Mucosa of descending colon (tissue), 3 donors: ENCODE measurements at places on chromosomes 7 and 10.

GRCh38 chr7:127733986-127734385 lies 82.0 kb downstream of the SND1 start:
- no peak for DNase-seq

GRCh38 chr7:28136420-28136819 lies 44.2 kb downstream of the JAZF1 start:
- no peak for DNase-seq

GRCh38 chr10:29634764-29635625 lies at the start of gene SVIL:
SVIL (minus strand) TSS chr10:29634971; CDS start chr10:29555058, 79,913 bp downstream.
- peak; percentile 67 for DNase-seq

DNA sequence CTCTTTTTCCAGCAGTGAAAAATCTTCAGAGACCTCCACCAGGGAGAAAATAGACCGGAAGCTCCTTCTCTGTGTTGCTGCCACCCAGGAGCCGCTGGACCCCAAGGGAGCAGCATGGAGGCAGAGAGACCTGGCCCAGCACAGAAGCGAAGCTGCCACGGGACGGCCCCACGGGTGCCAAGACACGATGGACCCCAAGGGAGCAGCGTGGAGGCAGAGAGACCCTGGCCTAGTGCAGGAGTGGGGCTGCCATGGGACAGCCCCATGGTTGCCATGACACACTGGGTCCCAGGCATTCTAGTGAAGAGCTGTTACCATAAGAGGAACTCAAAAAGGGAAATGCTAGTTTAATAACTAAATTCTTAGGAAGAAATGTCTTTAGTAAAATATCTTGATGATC lies 186.3 kb downstream of the PTPRN2 start:
- DNase-seq = no peak

DNA sequence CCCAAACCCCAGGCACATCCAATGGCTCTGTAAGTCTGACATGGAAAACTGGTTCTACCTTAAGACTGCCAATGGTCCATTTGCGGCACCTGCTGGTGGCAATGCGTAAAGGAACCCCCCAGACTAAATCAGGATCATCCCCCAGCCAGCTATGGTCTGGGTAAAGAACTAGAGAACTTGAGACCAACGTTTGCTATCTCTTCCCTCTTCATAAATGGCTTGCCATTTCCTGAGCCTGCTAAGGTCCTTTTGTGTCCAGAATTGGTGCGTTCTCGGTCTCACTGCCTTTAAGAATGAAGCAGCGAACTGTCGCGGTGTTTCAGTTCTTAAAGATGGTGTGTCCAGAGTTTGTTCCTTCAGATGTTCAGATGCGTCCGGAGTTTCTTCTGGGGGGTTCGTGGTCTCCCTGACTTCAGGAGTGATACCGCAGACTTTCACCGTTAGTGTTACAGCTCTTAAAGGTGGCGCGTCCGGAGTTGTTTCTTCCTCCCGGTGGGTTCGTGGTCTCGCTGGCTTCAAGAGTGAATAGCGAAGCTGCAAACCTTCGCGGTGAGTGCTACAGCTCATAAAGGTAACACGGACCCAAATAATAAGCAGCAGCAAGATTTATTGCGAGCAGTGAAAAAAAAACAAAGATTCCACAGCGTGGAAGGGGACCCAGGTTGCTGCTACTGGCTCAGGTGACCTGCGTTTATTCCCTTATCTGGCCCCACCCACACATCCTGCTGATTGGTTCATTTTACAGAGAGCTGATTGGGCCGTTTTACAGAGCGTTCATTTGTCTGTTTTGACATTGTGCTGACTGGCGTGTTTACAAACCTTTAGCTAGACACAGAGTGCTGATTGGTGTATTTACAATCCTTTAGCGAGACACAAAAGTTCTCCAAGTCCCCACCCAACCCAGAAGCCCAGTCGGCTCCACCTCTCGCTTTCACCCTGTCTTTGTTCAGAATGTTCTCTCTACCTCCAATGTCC lies 95.4 kb downstream of the ELMO1 start:
- DNase-seq = no peak

DNA sequence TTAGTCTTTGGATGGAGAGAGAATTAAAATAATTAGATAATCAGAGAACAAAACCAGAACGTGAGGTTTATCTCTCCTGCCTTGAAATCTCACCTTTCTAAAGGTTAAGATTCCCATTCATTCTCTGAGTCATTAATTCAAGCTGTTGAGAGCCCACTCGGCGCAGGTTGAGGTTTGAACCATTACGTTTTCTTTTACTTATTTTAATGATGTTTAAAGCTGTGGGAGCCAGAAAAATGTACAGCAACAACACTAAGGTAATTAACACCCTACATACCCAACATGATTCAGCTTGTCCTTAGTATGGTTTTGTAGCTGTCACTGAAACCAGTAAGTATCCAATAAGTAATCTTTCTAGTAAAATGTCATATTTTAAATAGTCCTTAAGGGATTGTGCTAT lies 153.0 kb upstream of the ANK3 start:
- no peak for DNase-seq

DNA sequence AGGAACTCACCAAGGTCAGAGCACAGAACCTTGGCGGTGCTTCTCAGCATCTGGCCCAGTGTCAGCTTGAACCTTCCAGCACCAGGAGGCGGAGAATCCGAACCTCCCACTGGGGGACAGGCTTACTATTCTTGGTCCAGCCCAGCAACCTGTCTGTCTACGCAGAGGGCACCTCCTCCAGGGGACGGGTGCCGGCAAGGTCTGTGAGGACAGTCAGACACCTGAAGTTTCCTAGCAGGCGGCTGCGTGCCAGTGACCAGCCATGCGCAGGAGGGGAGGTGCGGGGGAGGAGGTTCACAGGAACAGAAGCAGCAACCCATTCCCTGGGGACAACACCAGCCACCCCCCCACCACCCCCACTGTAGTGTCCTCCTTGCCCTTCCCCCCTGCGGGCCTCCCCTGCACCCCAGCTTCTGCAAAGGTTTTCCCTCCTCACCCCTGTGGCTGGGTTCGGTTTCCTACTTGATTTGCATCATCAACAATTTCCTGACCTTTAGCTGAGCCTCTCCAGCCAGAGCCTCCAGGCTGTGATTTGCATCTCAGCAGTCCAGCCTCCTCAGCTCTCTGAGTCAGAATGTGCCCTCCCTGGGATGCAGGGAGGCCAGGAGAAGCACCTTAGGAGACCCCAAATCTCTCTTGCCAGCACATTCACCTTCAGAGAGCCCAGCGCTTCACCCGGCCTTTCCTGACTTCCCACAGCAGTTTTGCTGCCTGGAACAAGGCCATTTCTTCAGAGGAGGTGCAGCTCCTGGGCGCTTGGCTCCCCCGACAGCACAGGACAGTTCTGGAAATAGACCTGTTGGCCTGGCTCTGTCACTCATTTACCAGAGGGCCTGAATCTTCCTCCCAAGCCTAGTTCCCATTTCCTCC lies 107.5 kb upstream of the NPS start:
- peak; percentile 76 for DNase-seq

DNA sequence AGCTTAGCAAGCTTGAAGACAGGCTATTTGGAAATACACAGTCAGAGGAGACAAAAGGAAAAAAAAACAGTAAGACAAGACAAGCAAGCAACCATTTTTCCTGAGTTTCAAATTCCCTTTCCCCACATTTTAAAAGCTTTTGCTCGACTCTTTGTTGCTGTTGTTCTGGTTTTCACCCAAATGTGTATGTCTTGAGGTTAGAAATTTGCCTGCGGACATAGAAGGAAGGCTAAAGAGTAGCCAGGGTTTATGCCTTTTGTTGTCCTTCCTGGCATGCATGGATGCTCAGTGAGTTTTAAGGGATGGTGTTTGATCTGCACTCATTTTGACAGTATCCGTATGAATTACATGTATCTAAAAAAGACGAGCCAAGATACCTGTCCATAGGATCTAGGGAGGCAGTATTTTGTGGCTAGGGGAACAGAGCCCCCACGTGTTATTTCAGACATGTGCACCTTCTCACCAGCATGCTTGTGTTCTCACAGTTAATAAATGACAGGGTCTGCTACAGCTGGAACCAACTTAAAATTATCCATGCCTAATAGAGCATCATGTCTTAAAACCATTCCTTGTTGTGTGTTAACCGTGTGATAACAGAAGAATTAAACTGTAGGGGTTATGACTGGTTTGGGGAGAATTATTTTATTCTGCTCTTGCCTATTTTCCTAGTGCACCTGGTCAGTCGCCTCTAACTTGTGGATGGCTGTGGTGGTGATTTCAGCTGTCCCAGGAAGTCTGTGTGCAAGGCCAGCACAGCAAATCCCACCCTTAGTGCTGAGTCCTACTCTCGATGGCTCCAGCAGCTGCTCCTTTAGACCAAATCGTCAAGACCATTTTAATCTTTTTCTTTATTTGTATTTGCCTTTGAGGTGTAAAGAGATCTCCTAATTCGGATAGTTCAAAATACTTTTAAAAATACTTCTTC lies 9.1 kb downstream of the WIPF3 start:
- no peak for DNase-seq

DNA sequence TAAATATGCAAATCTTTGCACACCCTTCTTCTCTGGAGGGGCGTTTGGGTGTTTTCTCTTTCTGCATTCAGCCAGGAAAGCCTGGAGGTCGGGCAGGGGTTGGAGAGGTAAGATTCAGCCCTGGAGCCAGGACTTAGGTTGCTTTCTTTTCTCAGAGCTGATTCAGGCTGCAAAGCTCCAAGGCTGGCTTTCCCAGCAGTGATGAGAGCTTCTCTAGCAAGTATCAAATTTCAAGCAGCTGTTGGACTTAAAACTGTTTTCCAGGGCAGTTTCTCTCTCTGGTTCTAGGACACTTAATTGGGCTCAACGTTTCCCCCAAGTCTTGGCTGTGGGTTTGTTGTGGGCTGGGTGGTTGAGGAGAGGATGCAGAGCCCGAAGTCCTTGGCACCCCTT lies 608 bp downstream of the AKR1B10 start:
- no peak for DNase-seq

- no peak for DNase-seq
These were observed 23.6 kb downstream of the VIPR2 start for GRCh38 chr7:159121068-159121467.

DNA sequence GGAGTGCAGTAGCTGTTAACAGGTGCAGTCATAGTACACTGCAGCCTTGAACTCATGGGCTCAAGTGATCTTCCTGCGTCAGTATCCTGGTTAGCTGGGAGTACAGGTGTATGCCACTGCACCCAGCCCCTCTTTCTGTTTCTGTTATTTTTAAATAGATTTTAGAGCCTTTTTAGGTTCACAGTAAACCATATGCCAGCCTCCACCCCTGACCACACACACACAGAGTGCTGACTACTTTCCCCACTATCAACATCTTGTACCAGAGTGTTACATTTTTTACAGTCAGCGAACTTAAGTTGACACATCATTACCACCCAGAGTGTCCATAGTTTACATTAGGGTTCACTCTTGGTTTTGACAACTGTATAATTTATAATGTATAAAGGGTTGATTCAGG lies 32.1 kb downstream of the MARCHF5 start:
- DNase-seq = no peak

GRCh38 chr10:44198096-44198779 lies 186.7 kb downstream of the CXCL12 start:
- no peak for DNase-seq

DNA sequence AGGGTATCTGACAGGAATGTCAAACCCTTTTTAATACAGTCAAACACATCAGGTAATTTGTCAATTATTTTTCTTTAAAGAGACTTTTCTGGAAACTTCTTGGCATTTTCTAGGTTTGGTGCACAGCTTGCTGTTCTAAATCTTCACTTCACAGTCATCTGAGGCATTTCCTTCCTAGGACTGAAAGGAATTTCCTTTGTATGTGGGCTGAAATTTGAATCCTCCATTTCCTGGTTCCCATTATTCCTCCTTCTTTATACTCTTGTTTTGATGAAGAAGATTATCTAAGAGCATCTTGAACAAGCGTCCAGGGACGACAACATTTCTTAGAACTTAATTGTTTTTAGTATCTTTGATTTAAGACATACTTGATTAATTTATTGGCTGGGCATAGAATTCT lies 24.9 kb downstream of the CALD1 start:
- DNase-seq = no peak

- DNase-seq = no peak
These were observed 96.8 kb upstream of the PHYHIPL start for GRCh38 chr10:59079386-59080226.

DNA sequence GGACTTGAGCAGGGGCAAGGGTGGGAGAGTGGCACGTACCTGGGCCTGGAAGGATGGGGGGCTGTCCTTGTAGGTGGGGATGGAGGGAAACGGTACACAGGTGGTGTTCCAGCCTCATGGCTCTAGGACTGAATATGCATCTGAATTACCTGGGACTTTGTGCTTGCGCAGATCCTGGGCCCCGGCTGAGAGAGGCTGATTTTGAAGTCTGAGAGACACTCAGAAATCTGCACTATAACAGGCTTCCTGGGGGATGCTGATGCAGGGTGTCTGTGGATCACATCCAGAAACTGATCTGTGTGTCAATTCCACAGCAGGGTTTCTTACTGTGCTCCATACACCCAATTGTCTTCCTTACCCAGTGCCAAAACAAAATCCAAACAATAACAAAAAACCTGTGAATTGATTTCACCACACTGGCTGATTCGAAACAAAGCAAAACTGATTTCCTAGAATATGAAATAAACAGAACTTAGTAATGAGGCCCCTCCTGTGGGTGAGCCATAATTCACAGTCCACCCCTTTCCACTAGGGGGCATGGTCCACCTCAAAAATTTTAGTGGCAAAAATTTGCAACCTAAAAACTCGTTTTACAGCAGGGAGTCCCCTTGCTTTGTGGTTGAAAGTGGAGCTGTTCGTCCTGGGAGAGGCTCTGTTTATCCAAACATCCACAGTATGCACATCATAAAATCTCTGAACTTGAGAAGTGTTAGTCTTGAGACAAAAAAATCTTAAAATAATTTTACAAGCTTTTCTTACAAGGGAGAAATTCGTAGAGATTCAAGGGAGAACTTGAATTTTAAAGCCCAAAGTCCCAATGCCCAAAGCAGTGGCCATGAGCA lies 32.0 kb upstream of the PLEKHA1 start:
- no peak for DNase-seq

GRCh38 chr7:129101746-129102145 lies 42.8 kb upstream of the TSPAN33 start:
- no peak for DNase-seq

GRCh38 chr7:44051611-44052220 lies 7.2 kb downstream of the DBNL start:
- no peak for DNase-seq

DNA sequence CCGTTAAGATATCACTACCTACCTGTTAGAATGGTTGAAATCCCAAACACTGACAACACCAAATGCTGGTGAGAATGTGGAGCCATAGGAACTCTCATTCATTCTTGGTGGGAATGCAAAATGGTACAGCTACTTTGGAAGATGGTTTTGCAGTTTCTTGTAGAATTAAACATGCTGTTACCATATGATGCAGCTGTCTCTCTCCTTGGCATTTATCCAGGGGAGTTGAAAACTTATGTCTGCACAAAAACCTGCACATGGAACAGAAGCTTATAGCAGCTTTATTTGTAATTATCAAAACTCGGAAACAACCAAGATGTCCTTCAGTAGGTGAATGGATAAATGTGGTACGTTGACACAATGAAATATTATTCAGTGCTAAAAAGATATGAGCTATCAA lies 199.5 kb downstream of the BICC1 start:
- no peak for DNase-seq

DNA sequence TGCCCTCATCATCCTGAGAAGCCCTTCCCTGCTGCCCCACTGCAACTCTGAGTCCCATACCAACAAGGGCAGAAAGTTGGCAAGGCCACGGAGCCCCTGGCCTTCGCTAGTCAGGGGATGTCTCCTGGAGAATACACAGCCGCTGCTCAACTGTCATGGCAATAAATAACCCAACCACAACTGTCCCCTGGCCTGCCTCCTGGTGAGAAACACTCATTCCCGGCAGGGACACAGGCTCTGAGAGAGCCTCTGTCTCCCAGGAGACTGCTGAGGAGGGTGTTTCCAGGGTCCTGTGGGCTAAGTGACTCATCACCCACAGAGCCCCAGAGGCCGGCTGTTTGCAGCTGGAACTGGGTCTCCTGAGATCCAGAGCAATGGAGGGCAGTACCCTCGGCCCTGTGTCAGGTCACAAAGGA lies 354.1 kb downstream of the TNS3 start:
- peak; percentile 21 for DNase-seq
